ENCODE measurements at places on chromosomes 2 and 18. TPM values are rescaled to one million over a fixed set of nuclear protein-coding genes. Genes with fewer than 3 reads are reported as not detected.

DNA sequence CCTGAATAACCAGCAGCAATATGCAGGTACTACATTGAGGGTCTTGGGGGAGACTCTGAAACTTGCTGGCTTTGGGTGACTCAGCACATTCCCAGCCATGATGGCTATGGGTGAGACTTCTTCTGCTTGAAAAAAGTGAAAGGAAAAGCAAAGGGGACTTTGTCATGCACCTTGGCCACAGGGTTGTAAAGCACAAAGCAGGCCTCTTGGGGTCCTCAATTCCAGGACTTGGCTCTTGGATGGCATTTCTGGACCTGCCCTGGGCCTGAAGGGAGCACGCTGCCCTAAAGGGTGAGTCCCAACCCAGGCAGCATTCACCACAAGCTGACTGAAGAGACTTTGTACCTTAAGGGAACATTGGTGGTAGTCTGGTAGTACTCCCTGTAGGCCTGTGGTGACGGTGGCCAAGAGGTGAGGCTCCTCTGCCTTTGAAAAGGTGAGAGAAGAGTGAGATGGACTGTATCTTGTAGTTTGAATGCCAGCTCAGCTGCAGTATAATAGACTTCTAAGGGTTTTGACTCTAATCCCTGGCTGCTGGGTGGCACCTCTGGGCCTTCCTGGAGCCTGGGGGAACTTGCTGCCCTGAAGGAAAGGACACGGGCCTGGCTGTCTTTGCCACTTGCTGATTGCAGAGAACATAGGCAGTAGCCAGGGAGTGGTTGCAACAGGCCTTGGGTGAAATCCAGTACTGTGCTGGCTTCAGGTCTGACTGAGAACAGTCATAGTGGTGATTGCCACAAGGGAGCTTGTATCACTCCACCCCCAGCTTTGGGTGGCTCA, 36.5 kb upstream of the CYTIP start:
- DNase-seq: peak; percentile 30

GRCh38 chr2:149421791-149422190, 91.4 kb downstream of the LYPD6 start:
- no peak for DNase-seq

DNA sequence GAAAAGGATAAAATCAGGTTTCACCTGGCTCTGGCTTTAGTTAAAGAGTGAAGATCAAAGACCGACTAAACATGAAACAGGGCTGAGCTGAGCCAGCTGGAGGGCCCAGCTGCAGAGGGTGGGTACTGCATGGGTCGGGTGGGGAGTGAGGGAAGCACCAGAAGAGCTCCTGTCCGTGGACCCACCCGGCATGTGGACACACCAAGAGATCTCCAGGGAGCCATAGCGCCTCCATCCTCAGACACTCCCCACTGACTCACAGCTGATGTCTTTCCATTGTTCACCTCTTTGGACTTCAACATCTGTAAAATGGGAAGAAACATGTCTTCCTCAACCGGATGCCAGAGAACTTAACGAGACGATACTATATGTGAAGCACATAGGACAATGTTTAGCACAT, 178.3 kb upstream of the KLHL29 start:
- no peak for DNase-seq

- DNase-seq: no peak
Observed at GRCh38 chr2:96409820-96410164, 74.2 kb downstream of the NCAPH start.

DNA sequence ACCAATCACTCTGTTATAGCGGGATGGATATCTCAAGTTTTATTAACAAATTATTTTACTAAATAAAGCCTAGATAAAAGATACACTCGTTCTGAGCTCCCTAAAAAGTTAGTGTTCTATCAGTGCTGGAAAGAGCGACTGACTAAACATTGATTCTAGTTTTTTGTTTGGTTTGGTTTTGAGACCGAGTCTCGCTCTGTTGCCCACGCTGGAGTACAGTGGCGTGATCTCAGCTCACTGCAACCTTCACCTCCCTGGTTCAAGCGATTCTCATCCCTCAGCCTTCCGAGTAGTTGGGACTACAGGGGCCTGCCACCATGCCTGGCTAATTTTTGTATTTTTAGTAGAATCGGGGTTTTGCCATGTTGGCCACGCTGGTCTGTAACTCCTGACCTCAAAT, 73.8 kb upstream of the CDCA7 start:
- no peak for DNase-seq

DNA sequence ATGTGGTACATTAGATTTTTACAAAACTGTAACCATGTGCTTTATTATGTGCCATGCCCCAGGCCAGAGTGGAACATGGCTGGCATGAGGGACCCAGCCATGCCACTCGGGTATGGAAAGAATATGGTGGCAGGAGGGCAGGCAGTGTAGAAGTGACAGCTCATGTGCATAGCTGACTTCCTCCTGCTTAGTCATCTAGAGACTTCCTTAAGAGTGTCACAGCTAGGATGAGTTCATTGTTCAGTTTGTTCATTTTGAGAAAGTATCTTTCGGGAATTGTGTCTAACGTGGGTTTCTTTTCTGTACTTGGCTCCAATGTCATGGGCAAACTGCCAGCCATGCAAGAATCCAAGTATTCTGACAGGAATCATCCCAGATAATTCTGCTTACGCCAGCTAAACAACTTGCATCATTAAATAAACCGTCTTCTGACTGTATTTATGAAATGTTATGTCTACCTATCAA, 94.3 kb upstream of the ITGB6 start:
- DNase-seq: peak; percentile 94

DNA sequence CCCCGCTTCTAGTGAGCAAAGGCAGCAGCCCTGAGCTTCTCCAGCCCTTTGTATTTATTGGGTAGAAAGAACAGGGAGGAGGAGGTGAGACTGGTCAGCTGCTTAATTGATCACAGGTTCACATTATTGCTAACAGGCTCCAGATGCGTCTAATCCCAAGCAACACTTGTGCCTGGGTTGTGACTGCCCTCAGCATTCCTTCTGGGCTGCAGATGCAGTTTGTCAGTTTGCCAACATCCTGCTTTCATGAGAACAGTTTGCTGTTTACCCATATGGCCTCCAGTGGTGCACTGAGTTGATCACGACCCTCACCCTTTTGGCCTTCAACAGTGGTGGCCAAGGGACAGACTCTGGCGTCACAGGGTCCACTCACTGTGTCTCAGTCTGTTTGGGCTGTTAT, 159.5 kb upstream of the ZNF516 start:
- no peak for DNase-seq

- DNase-seq: no peak
Observed at GRCh38 chr2:199911877-199912161, 726 bp downstream of the C2orf69 start.

DNA sequence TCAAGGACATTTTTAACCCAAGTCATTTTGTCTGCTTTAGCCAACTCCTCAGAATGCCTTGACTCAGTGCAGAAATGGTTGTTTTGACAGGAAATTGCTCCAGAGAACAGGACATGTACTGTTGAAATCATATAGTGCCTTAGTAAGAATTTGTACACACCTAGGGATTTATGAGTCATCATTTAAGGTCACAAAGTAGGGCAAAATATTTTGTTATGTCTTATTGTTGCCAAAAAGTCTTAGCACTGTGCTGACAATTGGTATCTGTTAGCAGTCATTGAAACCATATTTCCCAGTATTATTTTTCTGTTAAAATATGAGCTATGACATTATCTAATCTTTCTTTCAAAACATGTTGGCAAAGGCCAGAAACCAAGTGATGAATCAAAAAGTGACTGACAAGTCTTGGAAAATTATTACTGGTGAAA, 104.5 kb downstream of the OSBPL6 start:
- peak; percentile 29 for DNase-seq

DNA sequence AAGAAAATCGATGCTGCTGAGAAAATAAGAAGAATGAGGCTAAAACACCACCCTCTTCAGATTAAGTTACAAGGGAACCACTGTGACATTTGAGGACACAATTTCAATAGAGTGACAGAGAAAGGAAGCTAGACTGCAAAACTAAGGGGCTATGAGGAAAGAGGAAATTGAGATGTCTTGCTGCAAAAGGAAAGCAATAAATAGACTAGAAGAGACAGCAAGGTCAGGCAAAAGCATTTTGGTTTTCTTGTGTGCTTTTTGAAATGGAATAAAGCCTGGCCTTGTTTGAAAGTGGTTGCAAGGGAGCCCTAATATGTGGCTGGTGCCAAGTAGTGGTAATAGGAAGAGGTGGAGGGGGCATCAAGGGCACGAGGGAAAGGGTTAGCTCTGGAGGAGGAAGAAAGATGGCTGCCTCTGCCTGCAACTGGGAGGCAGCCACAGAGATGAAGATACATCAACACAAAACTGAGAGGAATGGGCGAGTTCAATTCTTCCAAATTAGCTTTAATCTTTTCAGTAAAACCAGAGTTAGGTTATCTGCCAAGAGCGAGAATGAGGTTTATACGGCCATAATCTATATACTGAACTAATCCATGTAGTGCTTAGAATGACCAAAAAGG, 1.2 kb upstream of the MRO start:
- DNase-seq: no peak

DNA sequence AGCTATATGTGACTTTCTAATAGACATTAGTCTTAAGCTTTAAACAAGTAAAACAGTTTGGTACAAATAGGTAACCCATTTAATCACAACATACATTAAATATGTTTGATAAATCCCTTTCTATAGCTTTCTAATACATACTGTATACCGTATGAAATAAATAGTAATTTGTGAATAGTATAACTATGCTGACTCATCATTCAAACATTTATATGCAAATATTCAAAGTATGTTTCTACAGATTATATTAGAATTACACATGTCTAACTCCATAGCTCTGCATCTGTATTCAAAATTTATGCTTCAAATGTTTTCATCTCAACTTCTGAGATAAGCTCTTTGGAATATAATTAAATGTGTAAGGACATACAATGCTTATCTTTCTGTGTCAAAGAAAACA, 142.7 kb upstream of the ZNF804A start:
- DNase-seq: no peak

GRCh38 chr2:141554810-141555209, 576.0 kb downstream of the LRP1B start:
- DNase-seq: no peak

DNA sequence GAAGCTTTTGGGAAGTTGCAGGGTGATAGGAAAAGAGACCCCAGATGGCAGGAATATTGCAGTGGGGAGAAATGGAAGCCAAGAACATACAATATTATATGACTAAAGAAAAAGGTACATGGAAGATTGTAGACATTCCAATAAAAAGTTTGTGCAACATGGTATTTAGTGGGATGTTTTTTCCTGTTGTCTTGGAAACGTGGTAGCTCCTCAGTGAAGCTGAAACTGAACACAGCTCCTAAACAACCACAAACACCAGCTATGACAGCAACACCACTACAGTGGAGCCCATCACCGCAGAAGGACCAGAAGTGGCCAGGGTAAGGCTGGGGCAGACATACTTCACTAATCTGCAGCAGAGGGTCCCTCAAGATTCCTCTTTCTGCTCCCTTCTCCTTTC, 246.8 kb downstream of the CDH20 start:
- peak; percentile 64 for DNase-seq

- DNase-seq: no peak
Observed at GRCh38 chr18:3179430-3180089, 40.2 kb downstream of the MYOM1 start.

DNA sequence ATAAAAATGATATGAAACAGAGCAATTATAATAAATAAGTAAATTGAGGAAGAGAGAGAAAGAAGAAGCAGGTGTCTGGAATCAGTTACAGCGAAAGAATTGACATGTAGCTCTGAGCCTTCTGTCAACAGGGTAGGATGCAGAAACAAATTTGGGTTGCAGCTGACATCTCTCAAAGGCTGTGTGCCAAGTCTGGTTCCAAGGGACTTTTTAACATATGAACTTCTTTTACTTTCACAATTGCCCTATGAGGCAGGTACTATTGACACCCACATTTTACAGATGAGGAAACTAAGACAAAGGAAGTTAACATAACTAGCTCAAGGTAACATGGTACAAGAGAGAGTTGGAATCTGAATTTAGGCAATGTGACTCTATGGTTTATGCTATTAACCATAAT, 260.0 kb downstream of the ASXL3 start:
- no peak for DNase-seq

DNA sequence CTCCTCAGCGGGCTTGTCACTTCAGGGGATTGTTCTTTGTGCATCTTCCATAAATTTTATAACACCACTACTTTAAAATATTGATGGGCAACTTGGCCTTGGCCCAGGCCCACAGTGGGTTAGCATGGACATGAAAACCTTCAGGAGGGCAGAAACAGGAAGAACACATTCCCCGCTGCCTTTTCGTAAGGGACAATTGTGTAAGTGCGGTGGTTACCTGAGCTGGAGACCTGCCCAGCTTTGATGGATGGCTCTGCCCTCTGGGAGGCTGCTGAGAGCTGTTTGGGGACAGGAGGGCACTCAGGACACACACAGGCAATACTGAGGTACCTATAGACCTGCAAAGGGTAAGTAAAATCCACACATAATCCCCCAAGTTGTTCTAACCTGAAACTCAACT, 46.8 kb downstream of the FECH start:
- no peak for DNase-seq

GRCh38 chr18:55479656-55480420, 108.2 kb downstream of the TCF4 start:
- DNase-seq: no peak

DNA sequence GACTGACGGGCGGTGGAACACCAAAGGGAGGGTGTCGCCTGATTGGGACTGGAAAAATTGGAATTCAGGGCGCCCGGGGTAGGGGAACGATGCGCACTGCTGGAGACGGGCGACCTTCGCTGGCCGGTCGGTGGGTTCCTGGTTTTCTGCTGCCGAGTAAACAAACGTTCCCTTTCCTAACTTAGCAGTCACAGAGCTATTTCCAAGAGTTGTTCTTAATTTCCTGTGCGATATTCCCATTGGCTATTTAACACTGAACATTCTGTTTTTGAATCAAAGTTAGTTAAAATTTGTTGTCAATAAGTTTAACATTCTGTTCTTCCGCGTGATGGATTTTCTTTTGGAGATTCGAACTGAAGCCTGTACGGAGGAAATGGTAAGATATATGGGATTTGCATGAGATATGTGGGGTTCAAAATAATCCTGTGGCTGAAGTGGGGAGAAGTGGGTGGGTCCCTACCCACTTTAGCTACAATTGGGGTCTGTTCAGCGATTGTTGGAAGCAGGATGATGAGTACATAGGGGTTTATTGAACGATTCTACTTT, 862 bp downstream of the C18orf54 start:
- peak; percentile 10 for DNase-seq

The HOXD13 gene
- 1.2 TPM for total RNA-seq

The TTC39C gene
- 18.1 TPM for total RNA-seq

The IL1B gene
- 57.5 TPM for total RNA-seq

The RTP5 gene
- not detected for total RNA-seq

The EFR3B gene
- 1.1 TPM for total RNA-seq

The DLX2 gene
- total RNA-seq: 0.72 TPM

The MSH2 gene
- 48.1 TPM for total RNA-seq

The MYO5B gene
- total RNA-seq: under 0.01 TPM

The PLCL1 gene
- total RNA-seq: not detected

The CDH20 gene
- total RNA-seq: not detected

The APCDD1 gene
- 4.7 TPM for total RNA-seq

The BOLL gene
- total RNA-seq: not detected
